ENCODE measurements at places on chromosomes 6 and 20.

- no peak for DNase-seq
Observed at GRCh38 chr6:116450769-116451740, 10.1 kb upstream of the CALHM6 start.

DNA sequence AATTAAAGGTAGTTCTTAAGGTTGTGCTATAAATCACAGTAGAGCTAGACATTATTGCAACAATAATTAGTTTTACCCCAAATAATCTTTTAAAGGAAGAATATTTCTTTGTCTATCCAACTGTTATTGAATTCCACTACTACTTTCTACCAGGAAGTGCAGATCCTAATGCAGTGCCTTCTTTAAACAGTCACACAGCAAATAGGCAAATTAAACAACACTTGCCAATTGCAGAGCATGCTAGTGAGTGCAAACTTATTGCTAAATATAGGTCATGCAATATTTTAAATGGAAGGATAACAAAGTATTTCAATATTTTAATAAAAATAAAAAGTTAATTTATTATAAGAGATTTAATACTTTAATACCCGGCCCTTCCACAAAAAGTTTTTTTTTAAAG lies 107.3 kb upstream of the BCLAF1 start:
- DNase-seq, result no peak

- DNase-seq, result no peak
Observed at GRCh38 chr6:154429711-154430110, 73.1 kb upstream of the IPCEF1 start.

DNA sequence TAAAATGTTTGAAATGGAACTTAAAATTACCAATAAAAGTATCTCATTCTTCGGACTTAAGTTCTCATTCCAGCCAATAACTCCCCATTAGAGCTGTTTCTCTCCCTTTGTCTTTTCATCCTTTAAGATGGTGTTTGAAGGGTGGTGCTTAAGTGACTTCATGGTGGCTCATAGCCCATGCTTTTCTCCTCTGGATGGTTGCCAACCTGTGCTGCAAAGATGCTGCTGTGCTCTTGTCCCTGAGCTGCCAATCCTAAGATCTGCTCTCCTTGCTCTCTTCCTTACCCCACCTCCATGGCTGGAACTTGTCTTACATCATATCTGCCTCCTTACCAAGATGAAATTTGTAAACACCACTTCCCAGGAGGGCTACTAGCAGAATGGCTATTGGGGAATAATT lies 31.6 kb upstream of the PNRC1 start:
- DNase-seq, result peak; percentile 9

- DNase-seq, result no peak
Observed at GRCh38 chr6:49264496-49264895, 198.6 kb downstream of the MMUT start.

GRCh38 chr20:62238569-62239277 lies 402 bp downstream of the OSBPL2 start:
- DNase-seq, result peak; percentile 28

- peak; percentile 85 for DNase-seq
Observed at GRCh38 chr6:5471637-5472398, 210.5 kb downstream of the FARS2 start.

GRCh38 chr6:37254881-37255280 lies 2.7 kb upstream of the TBC1D22B start:
- DNase-seq, result no peak

DNA sequence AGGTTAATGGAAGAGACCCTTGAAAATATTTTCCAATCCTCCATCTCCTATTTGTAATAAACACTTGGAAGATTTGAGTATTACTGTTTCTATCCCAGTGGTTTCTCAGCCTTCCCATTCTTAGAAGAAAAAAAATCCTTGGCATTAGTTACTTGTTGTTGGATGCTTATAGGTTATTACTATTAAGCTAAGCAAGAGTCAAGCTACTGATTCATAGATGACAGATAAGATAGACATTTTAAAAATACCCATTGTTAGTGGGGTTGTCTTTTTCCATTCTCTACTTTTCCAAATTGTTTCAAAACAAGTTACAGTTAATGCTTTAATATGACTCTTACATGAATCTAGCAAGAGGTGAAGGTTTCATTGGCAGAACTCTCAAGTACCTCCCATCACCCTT lies 158.5 kb downstream of the HIVEP2 start:
- no peak for DNase-seq

- DNase-seq, result no peak
Observed at GRCh38 chr6:152720974-152721373, 23.3 kb downstream of the MYCT1 start.

DNA sequence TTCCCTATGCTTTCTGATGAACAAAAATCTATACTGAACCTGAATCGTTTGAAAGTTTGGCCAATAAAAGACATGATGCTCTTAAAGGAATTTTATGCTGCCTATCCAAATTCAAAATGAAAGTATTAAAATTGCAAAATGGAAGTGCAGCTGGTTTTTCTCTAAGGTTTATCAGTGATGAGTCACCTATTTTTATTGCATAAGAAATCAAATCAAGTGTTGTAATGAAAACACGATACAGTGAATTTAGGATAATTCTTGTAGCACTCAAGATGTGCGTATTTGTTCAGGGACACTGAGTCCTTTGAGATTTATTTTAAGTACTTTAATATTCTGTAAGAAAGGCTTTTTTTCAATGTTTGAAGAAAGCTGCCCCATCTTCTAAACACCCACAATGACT lies 409.5 kb downstream of the ADGRB3 start:
- no peak for DNase-seq

- DNase-seq, result no peak
Observed at GRCh38 chr20:15248618-15249395, 911.4 kb upstream of the FLRT3 start.

- peak; percentile 12 for DNase-seq
Observed at GRCh38 chr6:64520050-64520449, 884.4 kb downstream of the PHF3 start.
